ENCODE measurements at places on chromosomes 13 and 19. TPM values are rescaled to one million over a fixed set of nuclear protein-coding genes. Genes with fewer than 3 reads are reported as not detected.
A peak's percentile ranks its signal among the peaks of the same experiment; 100 is the strongest.

The LIPE gene
- total RNA-seq, result 0.51 TPM

The NPAS1 gene
- total RNA-seq, result 0.26 TPM

The ZNF667 gene
- 6.4 TPM for total RNA-seq

GRCh38 chr13:27176470-27177410, 5.1 kb upstream of the USP12 start:
- DNase-seq, result no peak

- DNase-seq, result peak; percentile 33
Measured at GRCh38 chr13:51453959-51454703, 1.3 kb upstream of the INTS6 start.
